HFF-Myc (cell line): ENCODE measurements at places on chromosomes 3 and 15.
A peak's percentile ranks its signal among the peaks of the same experiment; 100 is the strongest.

- DNase-seq = no peak
Measured at GRCh38 chr3:158165730-158166129, 55.8 kb downstream of the RSRC1 start.

DNA sequence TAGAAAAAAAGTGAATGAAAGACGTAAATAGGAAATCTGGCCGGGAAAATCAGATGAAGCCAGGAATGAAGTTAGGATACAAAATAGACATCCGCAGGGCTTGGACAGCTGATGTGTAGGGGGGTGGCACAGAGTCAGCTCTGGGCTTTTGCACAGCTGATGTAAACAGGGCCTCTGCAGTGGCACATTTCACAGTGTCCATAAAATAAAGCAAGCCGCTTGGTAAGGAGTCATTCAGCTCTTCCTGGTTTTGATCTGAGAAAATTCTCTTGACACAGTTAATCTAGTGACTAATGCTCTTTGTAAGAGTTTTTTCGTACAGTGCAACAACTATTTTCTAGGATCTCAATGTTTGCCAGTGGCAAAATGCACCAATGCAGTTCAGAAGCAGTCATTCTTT lies 153.3 kb downstream of the USP13 start:
- DNase-seq = no peak

DNA sequence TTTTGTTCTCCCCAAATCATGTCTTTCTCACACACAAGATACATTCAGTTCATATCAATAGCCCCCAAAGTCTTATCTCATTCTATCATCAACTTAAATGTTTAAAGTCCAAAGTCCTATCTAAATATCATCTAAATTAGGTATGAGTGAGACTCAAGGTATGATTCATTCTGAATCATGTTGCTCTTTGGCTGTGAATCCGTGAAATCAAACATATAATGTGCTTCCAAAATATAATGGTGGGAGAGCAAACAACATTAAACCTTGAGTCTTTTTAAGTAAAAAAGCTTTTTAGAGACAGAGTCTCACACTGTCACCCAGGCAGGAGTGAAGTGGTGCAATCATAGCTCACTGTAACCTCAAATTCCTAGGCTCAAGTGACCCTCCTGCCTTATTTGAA lies 139.1 kb downstream of the SAMMSON start:
- DNase-seq = no peak

- DNase-seq = peak; percentile 16
Measured at GRCh38 chr3:116140100-116140689, 305.1 kb downstream of the LSAMP start.

- DNase-seq = no peak
Measured at GRCh38 chr3:148460686-148461085, 237.0 kb upstream of the AGTR1 start.
